Right renal pelvis (tissue), 4 donors: ENCODE measurements at places on chromosomes 3 and 15.

DNA sequence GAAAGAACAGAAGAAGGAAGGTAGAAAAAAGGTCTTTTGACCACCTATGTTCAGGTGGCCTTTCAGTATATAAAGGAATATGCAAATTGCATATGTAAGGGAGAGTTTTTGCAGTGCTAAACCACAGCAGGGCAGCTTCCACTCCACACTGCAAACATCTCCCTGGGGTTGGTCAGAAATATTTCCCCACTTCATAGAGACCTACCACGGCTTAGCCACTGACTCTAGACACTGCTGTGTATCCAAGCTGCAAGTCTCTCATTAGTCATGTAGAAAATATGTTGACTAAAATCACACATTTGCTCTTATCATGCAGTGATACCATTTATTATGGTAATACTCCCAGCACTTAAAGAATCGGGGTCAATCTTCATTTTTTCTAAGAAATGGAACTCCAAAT, 214.9 kb upstream of the NR2F2 start:
- DNase-seq: no peak

DNA sequence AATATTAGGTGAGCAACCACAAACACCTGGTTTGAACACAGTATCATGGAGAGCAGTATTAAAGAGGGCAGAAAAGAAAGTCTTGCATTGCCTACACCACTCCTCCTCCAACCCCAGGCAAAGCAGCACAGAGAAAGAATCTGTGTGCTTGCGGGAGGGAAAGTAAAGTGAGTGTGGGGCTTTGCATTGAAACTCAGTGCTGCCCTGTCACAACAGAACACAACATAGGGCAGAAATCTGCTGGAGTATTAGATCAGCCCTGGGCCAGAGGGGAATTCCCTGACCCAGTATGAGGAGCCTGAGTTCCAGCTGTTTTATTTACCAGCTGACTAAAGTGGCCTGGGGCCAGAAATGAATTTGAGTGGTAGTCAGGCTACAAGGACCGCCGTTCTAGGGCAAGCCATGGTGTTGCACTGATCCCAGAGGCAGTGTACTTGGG, 75.5 kb downstream of the SPATA16 start:
- DNase-seq: no peak

DNA sequence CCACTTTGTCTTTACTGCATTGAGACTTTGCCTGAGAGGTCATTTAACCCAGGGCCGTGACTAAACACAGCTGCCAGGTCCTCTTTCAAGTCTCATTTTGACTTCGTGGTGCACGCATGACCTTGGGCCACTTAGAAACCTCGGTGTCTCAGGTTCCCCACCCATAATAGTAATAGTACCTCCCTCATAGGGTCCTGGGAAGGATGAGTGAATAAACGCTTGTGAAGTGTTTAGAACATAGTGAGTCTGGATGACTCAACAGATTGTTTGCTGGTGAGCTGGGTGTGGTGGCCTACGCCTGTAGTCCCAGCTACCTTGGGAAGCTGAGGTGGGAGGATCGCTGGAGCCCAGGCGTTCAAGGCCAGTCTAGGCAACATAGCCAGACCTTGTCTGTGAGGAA, 56.3 kb downstream of the BDH1 start:
- no peak for DNase-seq

DNA sequence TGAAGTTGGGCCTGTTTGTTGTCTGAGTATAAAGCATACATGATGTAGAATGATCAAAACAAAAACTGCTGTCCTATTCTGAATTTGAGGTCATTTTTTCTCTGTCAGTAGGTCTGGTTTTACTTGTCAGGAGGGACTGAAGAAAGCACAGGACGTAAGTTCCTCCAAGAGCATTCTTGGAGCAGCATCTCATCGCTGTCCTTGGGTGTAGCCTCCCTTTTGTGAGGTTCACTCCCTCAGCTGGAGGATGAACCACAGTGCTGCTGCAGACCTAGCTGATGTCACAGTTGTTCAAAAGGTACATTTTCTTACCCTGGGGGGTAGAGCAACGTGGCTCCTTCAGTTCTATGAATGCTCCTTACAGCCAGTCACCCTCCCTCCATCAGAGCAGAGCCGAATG, 490.0 kb upstream of the TBL1XR1 start:
- DNase-seq: no peak

- no peak for DNase-seq
Observed at GRCh38 chr15:79657722-79658121, 225.6 kb downstream of the MINAR1 start.

GRCh38 chr15:67594770-67595169, 52.3 kb downstream of the MAP2K5 start:
- DNase-seq: no peak

GRCh38 chr15:62976301-62976881, 66.2 kb upstream of the TPM1 start:
- DNase-seq: no peak

- no peak for DNase-seq
Observed at GRCh38 chr3:184512621-184513020, 49.0 kb upstream of the EPHB3 start.

DNA sequence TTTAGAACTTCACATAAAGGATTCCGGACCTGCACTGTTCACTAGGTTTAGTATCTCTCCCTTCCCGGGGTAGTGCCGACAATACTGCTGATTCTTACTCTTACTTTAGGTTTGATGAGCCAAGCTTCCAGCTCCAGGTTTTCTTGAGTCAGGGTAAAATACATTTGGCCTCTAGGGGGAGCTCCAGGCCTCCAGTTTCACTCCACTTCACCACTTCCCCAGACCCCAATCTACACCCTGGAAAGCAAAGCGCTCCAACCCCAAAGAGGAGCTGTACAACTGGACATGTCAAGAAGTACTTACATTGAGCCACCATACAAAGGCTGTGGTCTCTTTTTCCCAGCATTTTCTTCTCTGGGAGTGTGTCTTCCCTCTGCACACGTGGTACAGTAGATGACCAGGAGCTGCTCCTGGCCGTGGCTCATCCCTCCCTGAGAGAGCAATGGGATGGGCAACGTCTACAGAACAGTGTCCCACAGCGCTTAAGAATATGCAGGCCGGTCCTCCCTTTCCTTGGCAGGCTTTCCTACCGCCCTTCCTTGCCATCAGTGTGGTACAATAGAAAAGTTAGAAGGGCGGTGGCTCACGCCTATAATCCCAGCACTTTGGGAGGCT, 93.9 kb upstream of the CCDC80 start:
- peak; percentile 33 for DNase-seq

DNA sequence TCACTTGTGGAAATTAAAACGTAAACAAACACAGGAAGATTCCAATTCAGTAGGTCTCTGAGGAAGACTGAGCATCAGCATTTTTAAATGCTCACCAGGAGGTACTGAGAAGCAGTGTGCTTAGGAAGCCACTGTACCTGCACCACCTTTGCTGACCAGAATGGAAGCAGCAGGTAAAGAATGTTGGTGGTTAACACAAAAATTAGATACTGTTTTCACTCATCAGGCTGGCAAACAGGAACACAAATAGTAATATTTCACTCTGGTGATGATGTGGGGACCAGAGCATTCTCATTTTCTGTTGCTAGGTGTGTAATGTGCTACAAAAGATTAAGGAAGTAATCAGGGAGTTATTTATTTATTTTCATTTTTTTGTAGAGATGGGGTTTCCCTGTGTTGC, 29.9 kb upstream of the GHSR start:
- no peak for DNase-seq

DNA sequence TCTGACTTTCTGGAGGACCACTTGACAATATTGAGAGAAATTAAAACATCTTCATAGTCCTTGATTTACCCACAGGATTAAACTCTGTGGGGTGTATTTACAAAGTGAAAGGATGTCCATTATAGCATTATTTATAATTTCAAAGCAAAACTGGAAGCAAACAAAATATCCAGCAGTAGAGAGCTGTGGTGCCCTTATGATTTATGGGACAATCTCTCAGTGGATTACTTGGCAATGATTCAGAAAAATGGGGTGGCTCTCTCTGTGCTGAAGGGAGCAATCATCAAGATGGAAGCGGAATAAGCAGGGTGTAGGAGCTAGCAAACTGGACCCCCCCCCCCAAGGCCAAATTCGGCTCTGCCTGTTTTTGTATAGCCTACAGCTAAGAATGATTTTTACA, 9.0 kb downstream of the PPCDC start:
- DNase-seq: no peak

GRCh38 chr15:63560741-63561448, 36.3 kb upstream of the FBXL22 start:
- no peak for DNase-seq

GRCh38 chr3:152452318-152452717, 183.6 kb downstream of the MBNL1 start:
- DNase-seq: no peak

GRCh38 chr3:190616637-190617036, 102.8 kb downstream of the IL1RAP start:
- DNase-seq: no peak

GRCh38 chr15:78671626-78672211, 30.7 kb upstream of the CHRNB4 start:
- no peak for DNase-seq

GRCh38 chr3:99407257-99407656, 231.1 kb upstream of the COL8A1 start:
- no peak for DNase-seq

DNA sequence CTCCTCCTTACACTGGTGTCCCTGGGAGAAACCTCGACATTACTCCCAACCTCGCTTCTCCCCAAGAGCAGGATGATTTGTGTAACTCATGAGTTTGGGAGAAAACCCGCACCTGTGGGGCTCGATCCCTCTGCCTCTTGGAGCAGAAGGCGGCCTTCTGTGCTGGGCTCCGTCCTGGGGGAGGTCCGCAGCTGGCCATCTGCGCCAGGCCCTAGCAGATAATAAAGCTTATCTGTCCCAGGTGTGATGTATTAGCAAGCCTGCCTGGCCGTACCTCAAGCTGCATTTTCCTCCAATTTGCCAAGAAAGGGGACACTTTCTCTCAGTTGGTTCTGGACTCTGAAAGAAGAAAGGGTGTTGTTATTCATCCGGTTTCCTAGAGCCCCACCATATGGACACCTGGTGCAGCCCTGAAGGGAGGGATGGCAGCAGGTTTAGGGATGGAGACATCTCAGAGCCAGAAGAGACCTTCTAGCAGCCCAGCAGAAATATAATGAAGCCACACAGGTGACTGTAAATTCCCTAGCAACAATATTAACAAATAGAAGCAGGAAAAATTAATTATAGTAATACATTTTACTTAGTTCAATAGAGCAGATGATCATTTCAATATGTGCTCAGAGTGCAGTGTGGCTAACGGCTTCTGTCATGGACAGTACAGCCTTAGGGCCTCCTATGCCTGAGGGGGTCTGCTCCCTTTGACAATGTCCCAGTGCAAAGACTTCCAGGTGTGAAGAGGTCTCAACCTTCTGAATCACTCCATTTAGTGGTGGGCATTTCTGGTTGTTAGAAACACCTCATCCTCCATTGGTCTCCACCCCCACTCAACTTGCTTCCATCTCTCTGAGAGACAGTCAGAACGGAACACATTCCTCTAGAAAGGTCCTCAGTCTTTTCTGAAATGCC, 94.8 kb downstream of the CPN2 start:
- DNase-seq: no peak

- no peak for DNase-seq
Observed at GRCh38 chr3:38084334-38085310, 45.6 kb downstream of the DLEC1 start.

GRCh38 chr15:82647045-82647834, at the start of gene CPEB1:
Gene CPEB1 (minus strand): TSS chr15:82647363. CDS start chr15:82628459, 18,904 bp downstream.
- DNase-seq: no peak

DNA sequence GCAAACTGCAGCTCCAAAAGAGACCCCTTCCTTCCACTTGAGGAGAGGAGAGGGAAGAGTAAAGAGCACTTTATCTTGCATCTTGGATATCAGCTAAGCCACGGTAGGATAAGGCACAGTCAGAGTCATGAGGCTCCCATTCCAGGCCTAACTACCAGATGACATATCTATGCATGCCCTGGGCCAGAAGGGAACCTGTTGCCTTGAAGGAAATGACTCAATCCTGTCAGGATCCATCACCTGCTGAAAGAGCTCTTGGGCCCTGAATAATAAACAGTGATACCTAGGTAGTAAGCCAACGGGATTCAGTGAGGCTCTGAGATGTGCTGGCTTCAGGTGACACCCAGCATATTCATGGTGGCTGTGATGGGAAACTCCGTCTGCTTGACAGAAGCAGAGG, 118.5 kb upstream of the EPHA3 start:
- no peak for DNase-seq

GRCh38 chr3:141793476-141794260, 30.5 kb downstream of the GRK7 start:
- DNase-seq: no peak

DNA sequence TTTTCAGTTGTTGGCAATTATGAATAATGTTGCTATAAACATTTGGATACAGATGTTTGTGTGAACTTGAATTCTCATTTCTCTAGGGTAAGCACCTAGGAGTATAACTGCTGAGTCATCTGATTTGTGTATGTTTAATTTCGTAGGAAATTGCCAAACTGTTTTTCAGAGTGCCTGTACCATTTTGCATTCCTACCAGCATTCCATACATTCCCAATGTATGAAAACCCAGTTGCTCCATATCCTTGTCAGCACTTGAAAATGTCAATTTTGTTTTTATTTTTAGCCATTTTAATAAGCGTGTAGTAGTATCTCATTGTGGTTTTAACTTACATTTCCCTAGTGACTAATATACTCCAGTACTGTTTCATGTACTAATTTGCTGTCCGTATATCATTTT, 98.5 kb upstream of the TSC22D2 start:
- DNase-seq: no peak

DNA sequence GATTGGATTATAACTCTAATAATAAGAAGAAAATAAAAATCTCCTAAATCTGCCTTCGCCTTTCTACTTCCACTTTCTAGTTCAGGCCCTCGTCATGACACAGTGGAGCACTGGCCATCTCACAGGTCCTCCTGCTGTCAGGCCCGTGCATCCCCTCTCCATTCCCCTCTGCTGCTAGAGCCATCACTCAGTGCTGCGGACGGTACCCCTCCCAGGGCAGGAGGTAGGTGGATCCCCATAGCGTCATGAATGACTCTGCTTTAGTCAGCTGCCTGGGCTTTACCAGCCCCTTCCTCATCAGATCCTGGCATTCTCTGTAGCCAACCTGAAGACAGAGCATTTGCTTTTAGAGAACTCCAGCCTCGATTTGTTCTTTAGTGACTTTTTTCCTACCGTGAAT, 12.0 kb upstream of the PPP1R2 start:
- DNase-seq: no peak

GRCh38 chr3:148911592-148911991, 46.5 kb downstream of the CPA3 start:
- no peak for DNase-seq

DNA sequence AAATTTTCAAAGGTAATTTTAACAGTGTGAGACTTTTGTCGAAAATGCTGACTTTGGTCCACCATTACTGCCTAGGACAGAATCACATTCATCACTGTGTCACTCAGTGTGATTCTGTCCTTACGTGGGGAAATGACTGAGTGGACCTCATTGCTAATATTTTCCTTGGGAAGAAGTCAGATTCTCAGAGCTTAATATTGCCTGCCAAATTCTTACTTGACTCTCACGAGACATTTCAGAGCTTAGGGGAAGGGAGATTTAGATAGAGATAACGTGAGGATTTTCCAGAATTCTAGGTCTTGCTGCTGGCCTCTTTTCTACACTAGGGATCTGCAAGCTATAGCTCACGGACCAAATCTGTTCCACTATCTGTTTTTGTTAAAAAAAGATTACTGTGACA, 270.4 kb downstream of the SUCLG2 start:
- DNase-seq: no peak
